Stimulated activated CD4-positive, alpha-beta T cell treated with anti-CD3 and anti-CD28 coated beads, Interleukin-1b, Interleukin-23, amount 100 ng/mL, for 4 hours (primary cell): ENCODE measurements at places on chromosomes 6 and 20.

GRCh38 chr6:116575227-116575626 lies 3.9 kb downstream of the RWDD1 start:
- no peak for DNase-seq

- peak; percentile 6 for DNase-seq
Observed at GRCh38 chr6:7727946-7728854, 2.3 kb downstream of the BMP6 start.

GRCh38 chr6:106380407-106380806 lies 19.9 kb downstream of the CRYBG1 start:
- DNase-seq, result no peak

DNA sequence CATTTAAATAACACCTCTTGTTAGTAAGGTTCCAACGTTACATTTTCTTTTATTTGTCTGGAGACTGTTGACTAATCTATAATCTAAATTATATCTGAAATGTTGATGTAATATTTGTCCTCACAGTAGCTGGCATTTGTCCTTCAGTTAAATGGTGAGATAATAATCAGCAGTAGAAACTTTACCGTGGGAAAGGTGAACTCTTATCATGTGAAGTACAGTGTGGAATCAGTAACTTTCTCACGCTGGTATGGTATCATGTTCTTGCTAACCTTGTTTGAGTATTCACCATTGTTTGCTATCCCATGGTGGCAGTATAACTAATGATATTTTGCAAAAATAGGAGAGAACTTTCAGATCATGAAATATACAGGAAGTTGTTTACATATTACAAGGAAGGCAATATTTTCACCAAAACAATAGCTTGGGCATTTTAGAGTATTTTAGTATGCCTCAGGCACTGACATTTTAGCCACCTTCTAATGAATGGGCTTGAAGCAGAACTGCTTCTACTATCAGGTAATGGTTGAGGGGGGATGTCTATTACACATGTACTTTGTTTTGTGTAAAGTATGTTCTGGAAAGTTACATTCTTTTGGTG lies 4.8 kb downstream of the GMNN start:
- no peak for DNase-seq

DNA sequence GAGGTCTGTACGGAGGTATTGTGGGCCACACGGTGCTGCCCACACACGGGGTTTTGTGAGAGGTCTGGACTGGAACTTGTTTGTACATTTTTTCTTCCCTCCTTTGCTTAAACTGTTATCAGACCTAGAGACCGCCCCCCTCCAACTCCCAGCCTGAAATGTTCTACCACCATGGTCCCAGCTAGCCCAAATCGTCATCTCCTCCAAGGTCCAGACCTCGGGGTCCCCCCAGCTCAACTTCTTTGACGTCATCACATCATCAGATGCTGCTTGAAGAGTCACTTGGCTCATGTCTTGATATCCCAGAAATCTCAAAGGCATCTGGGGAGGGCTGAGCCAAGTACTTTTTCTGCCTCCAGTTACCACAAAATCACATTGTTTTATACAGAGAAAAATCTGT lies 2.8 kb upstream of the CCDC170 start:
- DNase-seq, result no peak

GRCh38 chr6:50959081-50959641 lies 140.5 kb downstream of the TFAP2B start:
- no peak for DNase-seq

DNA sequence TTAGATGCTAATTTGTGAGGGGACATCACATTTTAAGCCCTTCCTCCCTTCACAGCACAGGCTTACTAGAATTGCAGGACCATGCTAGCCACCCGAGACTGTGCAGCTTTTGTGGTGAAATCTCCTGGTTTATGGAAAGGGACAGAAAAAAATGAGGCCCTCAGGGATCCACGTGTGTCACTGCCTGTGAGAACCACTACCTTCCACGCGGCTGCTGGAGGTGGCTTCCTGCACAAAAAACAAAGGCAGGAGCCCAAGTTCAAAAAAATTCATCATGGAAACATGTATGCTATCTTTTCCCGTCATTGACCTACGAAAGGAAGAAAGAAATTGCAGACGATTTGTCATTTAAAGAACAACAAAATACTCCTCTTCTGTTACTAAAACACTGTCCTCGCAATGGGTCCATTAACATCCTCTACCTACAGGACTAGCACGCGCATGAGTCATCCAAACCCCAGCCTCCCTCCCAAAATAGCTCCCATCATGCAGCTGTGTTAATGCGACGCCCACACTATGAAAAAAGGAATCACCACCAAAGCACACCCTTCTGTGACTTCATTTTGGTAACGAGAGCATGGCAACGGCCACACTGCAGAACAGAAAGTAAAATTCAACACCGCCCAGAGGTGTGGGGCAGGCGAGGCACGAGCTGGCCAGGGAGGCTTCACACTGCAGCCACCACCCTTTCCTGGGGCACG lies 45.7 kb downstream of the RAMACL start:
- peak; percentile 29 for DNase-seq

GRCh38 chr6:33424855-33425667 lies 5.2 kb downstream of the SYNGAP1 start:
- no peak for DNase-seq

DNA sequence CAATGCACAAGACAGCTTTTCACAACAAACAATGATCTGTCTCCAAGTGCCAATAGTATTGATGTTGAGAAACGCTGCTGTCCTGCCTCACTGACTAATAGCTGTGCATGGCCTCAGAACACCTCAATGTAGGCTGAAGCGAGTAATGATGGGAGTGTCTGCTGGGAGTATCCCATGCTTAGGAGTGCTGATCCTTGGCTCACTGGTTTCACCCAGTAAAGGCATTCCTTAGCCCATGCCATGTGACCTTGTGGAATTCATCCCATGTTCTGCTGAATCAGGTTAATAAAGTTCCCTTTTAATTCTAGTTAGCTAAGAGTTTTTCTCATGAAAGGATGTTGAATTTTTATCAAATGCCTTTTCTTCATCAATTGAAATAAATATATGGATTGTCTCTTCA lies 3.8 kb upstream of the WFDC12 start:
- no peak for DNase-seq

DNA sequence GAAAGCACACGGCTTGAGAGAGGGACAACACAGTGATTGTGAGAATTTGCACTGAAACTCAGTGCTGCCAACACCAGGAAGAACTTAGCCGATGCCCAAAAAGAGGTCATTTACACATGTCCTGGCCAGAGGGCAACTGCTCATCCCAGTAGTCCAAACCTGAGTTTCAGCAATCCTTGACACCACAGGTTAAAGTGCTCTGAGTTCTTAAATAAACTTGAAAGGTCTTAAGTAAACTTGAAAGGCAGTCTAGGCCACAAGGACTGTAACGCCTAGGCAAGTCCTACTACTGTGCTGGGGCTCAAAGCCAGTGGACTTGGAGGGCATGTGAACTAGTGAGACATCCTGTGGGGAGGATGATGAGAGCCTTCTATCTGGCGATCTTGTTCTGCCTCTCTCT lies 14.1 kb downstream of the SNX14 start:
- DNase-seq, result no peak

DNA sequence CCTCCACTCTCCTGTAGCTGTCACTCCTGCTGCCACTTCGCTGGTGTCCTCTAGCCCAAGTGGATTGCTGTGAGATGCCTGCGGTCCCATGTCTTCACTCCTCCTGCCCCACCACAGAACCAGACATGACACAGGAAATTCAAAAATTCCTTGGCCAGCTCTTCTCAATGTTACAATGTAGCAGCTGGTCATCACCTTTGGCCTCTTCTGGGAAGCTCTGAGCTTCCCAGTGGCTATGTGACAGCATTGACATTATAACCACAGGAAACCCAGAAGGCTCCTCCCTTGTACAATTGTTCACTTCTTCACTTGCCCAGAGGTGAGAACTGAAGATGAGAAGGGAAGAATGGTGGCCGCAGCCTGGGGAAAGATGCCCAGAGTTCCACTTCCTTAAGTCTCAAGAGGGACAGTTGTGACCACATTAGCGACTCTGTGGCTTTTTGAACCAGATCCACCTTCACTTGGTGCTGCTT lies 76.1 kb upstream of the NAA20 start:
- DNase-seq, result no peak

DNA sequence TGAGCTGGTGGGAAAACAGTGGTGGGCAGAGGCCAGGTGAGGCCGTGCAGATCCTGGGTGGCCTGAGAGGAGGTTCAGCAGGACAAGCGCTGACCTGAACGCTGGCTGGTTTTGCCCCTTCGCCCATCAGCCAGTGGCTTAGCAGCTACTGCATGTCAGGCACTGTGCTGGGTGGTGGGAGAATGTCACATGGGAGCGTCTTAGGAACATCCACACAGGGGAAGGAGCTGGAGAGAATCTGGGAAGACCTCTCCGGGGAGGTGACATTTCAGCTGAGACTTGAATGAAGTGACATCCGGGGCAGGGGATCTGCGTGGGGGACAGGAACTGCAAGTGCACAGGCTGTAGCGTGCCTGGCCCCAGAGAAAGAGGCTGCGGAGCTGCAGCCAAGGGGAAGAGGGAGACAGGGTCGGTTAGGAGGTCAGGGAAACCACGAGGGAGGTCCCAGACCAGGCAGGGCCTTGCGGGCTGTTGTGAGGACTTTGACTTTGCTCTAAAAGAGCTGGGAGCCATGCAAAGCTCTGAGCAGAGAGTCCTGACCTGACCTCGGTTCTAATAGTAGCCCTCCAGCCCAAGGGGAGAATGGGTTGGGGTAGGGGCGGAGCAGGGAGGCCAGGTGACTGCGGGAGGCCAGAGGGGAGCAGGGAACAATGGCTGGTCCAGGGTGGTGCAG lies 156.8 kb upstream of the PTPN1 start:
- no peak for DNase-seq

GRCh38 chr6:89997456-89998445 lies 103.5 kb downstream of the GJA10 start:
- DNase-seq, result no peak
